ENCODE measurements at places on chromosomes 7 and 10.

- peak; percentile 22 for DNase-seq
These were observed 36.5 kb downstream of the KMT2C start for GRCh38 chr7:152399344-152399743.

DNA sequence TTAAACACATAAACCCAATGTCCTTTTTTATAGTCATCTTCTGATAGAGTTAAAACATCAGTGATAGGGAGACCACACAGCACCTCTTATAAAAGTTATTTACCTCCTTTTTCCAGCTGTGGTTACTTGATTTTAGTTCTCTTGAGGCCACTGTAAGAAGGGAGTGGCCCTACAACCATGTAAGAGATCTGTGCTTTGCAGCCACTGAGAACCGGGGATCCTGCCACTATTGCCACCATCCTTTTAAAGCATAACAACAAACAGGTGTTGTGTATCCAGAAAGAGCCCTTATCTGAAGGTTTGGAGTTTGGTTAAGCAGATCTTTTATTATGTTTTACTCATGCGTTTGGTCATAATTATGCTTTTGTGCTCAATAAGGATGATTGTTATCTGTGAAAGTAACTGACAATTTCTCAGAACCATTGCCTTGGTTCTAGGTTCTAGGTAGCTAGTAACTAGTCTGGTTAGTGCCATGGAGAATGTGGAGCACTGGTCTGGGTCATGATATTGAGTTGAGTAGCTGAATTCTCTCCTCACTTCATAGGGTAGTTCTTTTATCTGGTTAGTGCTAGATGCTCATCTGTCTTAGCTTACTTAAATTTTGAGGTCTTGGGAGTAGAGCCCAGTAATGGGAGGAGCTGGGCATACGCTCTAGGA is 56.5 kb downstream of the ST7 start:
- no peak for DNase-seq

- no peak for DNase-seq
These were observed 4.6 kb downstream of the GIGYF1 start for GRCh38 chr7:100689230-100690135.

GRCh38 chr7:7830122-7830878 is 111.9 kb upstream of the RPA3 start:
- DNase-seq = no peak

DNA sequence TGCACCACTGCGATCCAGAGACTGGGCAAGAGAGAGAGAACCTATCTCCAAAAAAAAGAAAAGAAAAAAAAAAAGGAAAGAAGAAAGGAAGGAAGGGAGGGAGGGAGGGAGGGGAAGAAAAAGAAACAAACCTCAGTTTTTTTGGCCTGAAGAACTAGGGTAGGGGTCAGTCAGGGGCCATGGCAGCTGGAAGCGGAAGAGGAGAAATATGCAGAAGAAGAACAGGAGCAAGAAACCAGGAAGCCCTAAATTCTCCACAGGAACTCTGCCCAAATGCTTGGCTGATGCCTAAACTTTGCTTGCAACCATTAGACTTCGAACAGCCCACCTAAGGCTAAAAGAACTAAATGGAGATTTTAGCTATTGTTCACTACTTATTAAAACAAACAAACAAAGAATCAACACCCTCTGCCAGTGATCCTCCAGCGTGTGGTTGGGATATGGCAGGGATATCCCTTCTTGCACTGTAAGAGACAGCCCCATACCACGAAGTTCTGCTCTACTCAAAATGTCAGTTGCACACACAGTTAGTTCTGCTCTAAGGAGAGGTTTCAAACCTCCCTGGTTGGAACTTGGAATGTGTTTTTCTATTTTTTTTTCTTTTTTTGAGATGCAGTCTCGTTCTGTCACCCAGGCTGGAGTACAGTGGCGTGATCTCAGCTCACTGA is 139.5 kb downstream of the FAM107B start:
- DNase-seq = no peak

DNA sequence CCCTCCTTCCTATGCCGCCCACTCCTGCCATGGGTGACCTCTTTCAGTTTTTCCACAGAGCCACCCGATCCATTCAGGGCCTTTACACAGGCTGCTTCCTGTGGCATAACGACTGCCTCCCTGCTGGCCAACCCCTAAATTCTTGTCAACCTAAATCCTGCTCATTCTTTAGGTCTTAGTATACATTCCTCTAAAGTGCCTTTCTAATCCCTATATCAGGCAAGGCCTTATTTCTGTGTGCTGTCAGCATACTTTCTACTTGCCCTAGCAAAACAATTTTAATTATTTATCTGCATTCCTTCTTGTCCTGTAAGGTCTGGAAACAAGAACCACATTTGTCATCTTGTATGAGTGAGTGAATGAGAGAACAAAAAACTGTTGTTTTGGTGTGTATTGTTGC is 132.4 kb downstream of the DNAH11 start:
- no peak for DNase-seq

GRCh38 chr10:94299417-94299816 is 63.3 kb downstream of the NOC3L start:
- DNase-seq = no peak

- no peak for DNase-seq
These were observed 969.7 kb downstream of the GATA3 start for GRCh38 chr10:9024210-9024609.

DNA sequence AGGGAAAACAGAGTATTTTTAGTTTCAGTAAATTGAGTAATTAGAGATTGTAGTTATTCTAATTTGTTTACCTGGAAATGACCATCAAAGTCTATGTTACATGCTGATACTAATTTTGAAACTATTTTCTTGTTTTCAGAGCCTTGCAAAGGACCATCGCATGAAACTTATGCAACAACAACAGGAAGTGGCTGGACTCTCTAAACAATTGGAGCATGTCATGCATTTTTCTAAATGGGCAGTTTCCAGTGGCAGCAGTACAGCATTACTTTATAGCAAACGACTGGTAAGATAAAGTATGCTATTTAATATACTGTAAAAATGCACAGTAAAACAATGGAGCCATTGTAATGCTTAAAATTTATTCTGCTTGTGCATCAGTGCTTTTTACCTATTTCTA is 78.5 kb downstream of the TRIM24 start:
- DNase-seq = no peak

DNA sequence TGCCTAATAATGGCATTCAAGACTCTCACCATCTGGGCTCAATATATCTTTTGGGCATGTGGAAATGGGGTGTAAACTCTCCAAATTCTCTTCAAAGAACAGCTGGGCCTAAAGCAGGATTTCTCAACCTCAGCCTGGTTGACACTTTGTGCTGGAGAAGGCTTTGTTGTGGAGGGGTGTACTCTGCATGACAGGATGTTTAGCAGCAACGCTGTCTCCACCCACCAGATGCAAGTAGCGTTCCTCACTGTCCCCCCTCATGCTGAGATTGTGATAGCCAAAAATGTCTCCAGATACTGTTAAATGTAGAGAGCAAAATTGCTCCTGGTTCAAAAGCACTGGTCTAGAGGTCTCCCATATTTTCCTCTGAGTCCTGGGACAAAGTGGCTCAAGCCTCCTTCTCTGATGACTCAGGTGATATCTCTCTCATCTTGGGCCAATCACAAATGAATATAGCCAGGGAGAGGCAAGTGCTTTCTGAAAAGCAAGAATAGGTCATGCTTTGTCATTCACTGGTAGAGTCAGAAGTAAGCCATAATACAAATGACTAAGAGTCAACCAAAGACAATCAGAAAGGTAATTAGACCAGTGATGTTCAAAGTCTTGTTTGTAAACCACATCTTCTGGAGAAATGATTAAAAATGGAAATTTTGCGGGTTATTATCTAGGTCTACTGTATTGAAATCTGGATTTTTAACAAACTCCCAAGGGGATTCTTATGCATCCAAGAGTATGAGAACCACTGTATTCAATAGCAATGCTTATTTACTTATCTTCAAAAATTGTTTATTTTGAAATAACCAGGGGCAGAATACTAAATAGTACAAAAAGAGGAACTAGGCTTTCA is 330.8 kb downstream of the PTEN start:
- no peak for DNase-seq

DNA sequence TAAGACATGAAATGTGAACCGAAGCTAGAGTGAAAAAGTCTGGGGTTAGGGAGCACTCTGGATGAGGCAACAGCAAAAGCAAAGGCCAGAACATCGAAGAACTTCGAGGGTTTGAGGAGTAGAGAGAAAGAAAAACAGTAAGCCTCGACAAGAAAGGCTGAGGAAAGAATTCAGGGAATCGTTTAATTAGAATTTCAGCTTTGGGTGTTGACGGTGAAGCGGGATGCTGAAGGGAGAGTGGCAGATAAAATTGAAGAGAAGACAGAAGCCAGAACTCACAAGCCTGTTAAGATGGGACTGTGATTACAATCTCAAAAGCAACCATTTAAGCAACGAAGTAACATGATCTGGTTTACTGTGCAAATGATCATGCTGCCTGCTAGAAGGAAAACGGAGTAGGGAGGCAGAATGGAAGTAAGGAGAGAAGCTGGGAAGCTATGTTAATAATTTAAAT is 2.1 kb downstream of the TRDMT1 start:
- no peak for DNase-seq

- DNase-seq = no peak
These were observed 3.8 kb downstream of the POLM start for GRCh38 chr7:44078521-44078920.

DNA sequence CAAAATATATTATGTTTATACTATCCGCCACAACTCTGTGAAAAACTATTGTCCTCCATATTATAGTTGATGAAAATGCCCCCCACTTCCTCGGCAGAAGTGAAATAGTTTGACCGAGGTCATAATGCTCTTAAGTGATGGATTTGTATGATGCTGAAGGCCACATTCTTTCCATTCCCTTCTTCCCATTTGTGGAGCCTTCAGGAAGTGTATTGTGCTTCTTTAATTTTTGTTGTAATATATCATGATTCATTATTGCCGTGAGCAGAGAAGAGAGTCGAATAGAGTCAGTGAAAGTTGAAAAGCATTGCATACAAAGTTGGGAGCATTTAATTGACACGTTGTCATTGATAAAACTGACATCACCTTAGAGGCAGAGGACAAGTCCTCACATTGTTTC is 460.3 kb downstream of the SUGCT start:
- DNase-seq = no peak

GRCh38 chr10:129134371-129134770 is 332.7 kb upstream of the MGMT start:
- no peak for DNase-seq

DNA sequence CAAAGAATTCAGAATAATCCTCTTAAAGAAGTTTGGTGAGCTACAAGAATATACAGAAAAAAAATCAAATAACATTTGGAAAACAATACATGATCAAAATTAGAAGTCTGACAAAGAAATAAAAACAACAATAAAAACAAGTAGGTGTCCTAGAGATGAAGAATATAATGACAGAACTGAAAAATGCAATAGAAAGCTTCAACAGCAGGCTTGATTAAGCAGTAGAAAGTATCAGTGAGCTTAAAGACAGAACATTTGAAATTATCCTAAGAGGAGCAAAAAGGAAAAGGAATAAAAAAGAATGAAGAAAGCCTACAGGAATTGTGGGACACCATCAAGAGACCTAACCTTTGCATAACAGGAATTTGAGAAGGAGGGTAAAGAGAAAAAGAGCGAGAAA is 238.8 kb downstream of the ZEB1 start:
- no peak for DNase-seq

GRCh38 chr10:124722798-124723783 is 21.1 kb downstream of the FAM53B start:
- no peak for DNase-seq

GRCh38 chr7:101302641-101303101 is 18.9 kb downstream of the IFT22 start:
- DNase-seq = no peak

GRCh38 chr7:74149603-74150002 is 24.6 kb upstream of the EIF4H start:
- DNase-seq = no peak

DNA sequence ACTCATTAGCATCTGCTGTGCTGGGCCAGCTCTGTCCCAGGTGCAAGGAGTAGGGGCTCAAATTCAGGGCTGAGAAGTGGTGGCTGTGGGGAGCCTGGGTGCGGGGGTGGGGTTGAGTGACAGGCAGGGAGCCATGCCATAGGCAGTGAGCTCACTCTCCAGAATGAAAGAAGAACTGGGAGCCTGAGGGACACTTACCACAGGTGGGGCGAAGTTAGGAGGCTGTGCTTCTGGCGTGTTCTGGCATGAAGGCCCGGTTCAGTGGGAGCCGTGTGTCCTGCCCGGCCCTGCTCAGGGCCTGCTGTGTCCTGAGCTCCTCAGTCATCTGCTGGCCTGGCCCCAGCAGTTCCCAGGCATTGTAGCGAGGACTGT is 62.5 kb downstream of the MKI67 start:
- no peak for DNase-seq

DNA sequence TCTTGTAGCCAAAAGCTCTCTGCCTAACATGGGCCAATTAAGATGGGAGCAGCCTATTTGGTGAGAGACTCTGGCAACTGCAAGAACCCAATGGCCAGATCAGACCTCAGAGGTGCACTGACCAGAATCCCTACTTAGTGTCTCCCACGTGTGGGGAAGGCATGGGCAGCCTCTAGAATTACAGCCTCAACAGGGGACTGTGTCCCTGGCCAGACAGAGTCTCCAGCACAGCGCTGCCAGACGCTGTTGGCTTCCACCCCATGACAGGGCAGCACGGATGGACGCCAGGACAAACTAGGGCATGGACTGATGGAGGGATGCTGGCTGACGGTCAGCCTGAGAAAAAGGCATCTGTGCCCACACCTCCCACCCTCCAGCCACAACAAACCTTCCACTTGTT is 729.3 kb upstream of the AUTS2 start:
- DNase-seq = no peak

- no peak for DNase-seq
These were observed 141.5 kb downstream of the LRRN3 start for GRCh38 chr7:111232249-111233084.

- DNase-seq = no peak
These were observed 70.4 kb downstream of the ITIH5 start for GRCh38 chr10:7596356-7596755.

GRCh38 chr7:139366400-139366799 is 6.7 kb downstream of the LUC7L2 start:
- DNase-seq = no peak

DNA sequence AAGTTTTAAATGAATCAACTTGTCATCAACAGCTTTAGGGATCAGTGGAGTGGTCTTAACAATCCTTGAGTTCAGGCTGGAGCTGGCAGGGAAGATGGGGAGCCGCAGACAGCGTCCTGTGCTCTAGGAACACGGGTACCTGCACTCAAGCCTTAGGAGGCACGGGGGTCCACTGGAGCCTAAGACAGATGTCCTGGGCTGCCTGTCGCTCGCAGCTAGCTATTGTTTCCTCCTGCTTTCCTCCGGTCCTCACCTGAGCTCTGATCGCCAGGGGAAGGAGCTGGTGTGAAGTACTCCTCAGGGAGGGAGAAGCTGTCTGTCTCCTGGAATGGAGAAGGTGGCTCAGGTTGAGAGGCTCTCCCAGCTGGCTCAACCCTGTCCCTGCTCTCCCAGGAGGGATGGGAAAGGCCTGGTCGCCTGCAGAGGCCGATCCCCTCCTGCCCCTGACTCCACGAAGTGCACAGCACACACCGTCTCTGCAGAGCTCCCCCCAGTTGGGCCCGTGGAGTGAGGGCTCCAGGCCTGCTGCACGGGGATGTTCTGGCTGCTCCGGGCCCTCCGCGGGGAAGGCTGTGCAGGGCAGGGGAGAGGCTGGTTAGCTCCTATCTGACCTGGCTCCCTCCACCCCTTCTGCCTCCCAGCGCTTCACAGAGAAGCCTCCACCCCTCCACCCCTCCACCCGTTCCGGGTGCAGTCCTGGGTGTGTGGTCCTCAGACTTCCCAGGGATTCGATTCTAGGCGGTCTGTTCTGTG is 14.5 kb upstream of the PYROXD2 start:
- no peak for DNase-seq

Measured in NT2/D1 (cell line).